GM13976 (cell line): ENCODE measurements at places on chromosomes 11 and 22.

GRCh38 chr11:61587951-61588727 lies 7.3 kb upstream of the SYT7 start:
- peak; percentile 68 for DNase-seq

GRCh38 chr11:85307366-85307765 lies 319.8 kb downstream of the DLG2 start:
- no peak for DNase-seq

DNA sequence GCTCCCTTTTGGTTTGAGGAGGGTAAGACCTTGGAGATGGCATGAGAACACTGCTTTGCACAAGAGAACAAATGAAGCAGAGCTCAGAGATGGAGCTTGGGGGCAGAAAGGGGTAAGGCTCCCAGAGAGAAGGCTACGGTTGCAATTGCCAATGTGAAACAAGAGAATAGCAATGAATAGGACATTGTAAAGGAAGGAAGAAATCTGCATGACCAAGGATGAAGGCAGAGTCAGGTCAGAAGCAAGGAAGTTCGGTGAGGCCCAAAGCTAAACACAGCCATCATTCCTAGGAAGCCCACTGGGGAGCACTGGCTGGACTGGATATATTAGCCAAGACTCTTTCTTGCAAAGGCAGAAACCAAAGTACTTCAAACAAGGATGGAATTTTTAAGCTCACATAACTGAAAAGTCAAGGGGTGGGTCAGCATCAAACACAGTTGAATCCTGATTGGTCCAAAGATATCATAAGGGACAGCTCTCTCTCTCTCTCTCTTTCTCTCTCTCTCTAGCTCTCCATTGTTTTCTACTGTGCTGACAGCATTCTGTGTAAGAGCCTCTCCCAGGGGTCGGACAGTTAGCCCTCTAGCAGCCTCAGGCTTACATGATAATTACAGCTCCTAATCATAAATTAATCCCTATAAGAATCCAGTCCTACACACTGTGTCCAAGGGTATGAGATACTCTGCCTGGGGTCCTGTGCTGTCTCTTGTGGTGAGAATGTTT lies 484.3 kb downstream of the SOX6 start:
- DNase-seq = no peak

DNA sequence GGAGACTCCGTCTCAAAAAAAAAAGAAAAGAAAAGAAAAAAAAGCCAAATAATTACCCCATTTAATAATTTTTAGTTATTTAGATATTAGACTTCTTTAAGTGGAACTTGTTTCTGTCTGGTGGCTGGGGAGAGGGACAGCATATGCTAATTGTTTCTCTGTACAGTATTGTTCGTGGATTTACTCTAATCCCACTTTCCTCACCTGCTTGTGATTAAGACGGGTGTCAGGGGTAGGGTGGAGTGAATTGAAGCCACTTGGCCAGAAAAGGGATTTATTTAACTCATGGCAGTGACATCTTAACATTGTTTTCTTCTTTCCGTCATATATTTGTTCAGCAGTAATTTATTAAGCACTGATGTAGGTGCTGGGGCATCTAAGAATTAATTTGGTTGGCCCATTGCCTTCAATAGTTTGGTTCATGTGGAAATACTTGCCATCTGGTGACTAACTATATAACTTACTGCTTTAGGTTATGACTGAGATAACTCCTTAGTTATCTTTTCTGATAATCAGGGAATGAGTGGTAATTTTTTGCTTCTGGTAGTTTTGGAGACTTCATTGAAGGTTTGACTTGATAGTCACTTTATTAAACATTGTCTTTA lies 4.6 kb downstream of the TNRC6B start:
- DNase-seq = no peak

- no peak for DNase-seq
Observed at GRCh38 chr11:107157809-107158187, 139.5 kb upstream of the GUCY1A2 start.

DNA sequence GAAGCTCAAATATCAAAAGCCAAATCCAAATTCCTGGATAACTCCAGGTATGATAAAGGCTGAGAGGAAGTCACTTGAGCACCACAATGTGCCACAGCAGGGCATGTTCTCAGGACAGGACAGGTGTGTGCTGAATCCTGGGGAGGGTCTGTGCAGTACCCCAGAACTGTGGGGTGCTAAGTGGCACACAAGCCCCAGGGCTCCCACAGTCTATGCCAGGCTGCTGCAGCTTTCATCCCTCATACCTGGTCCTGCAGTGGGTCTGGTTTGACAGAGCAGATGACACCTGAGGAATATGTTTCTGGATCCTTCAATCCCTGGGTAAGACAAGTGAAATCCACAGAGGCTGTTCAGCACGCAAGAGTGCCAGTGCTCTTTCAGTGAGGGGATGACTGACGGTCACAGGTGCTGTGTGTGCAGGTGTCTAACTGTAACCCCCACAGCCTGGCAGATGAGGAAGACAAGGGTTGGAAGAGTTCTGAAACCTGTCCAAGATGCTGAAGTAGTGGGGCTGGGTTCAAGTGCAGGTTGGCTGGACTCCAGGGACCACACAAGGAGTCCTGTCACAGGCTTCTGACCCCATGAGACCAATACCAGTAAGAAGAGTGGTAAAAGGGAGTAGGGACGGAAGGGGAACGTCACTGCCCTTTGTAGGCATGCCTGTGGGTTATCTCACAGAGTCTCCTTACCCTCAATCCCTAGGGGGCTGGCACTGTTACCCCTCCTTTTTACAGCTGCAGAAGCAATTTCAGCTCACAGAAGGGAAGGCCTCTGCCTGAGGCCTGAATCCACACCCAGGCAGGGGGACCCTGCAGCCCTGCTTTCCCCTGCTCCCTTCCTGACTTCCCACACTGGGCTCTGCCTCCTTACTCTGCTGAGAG lies 14.1 kb downstream of the SERPIND1 start:
- DNase-seq = no peak

DNA sequence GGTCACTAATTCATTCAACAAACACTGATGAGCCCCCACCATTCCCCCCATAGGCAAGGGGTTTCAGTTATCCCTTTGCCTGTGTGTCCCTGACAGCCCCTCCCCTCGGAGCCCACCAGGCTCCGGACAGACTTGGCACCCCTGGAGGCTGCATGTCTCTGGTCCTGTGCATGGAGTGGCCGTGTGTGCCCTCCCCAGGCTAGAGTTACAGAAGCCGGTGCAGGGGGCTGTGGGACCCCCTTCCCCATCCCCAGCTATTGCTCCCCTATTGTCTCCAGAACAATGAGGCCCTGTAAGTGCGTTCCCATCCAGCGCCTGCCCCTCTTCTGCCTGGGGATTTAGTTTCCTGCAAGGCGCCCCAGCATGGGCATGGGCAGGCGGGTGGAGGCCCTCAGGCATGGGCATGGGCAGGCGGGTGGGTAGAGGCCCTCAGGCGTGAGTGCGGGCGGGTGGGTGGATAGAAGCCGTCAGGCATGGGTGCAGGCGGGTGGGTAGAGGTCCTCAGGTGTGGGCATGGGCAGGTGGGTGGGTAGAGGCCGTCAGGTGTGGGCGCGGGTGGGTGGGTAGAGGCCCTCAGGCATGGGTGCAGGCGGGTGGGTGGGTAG lies 1.5 kb downstream of the MUC2 start:
- no peak for DNase-seq

- DNase-seq = no peak
Observed at GRCh38 chr11:907668-908067, 2.9 kb downstream of the CHID1 start.

DNA sequence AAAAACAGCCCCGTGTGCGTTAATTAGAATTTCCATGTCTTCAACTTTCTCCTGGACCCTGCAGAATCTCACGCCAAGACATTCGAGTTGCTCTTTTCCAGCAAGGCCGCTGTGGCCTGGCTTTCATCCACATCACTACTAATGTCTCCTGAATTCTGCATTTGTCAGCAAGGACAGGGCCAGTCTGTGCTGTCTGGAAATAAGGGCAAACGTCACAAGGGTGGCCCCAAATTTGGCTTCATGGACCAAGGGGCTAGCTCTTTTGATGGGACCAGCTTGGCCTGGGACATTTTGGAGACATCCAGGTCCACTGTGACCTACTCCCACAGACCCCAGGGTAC lies 33.4 kb downstream of the KCNQ1OT1 start:
- no peak for DNase-seq

GRCh38 chr22:42716649-42717127 lies 4.0 kb downstream of the A4GALT start:
- peak; percentile 58 for DNase-seq

- peak; percentile 43 for DNase-seq
Observed at GRCh38 chr11:116895048-116895757, 57.8 kb upstream of the APOA1 start.

- no peak for DNase-seq
Observed at GRCh38 chr11:44955015-44955738, 4.5 kb upstream of the TP53I11 start.

GRCh38 chr11:40188848-40189247 lies 1270.6 kb downstream of the LRRC4C start:
- DNase-seq = no peak

DNA sequence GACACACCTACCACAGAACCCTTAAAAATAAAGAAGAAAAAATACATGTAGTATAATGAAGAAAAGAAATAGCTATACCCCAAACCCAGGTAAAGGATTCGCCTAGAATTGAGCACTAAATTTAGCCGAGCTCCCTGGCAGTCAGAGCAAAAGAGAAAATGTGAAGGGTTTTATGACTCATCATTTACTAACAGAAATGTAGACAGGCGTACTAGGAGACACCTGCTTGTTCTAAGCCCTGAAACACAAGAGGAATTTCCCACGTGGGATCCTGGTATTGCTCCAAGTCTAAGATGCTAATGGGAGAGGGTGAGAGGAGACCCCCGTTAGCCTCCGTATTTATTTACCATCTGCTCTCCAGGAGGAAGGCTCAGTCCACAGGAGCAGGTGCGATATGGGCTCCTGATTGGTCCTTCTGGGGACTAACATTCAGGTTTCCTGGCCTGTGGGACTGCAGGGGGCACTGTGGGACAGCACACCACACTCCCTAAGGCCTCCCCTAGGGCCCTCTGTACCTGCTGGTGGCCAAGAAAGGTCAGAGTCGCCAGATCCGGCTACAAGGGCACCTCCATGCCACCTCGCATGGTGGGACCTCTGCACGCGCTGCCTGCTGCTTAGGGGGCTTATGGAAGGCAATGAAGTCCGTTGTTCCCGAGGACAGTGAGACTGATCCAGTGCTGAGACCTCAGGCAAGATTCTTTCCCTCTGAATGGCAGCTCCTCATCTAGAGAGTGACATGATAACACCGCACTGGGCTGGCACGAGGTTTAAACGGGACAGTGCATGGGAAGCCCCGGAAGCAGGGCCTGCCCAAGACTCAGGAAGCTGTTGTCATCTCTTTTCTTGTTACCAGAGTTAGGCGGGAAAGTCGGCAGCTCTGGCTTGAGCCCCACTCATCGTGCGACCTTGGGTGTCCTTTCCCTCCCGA lies 25.8 kb downstream of the KCNC1 start:
- DNase-seq = peak; percentile 79

DNA sequence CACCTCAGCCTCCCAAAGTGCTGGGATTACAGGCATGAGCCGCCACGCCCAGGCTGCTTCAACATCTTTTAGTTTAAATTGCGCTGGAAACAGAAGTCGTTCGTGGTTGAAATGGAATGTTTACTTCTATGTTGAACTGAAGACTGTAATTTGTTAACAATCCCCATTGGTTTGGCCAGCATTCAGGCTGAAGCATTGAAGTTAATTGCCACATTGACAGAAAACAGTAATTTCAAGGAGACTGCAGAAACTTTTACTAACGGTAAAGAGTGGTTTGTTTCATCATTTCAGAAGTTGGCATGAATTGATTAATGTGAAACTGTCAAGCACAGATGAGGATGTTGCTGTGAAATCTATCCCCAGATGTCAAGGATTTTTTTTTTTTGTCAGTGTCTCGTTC lies 14.2 kb downstream of the AP5B1 start:
- no peak for DNase-seq

DNA sequence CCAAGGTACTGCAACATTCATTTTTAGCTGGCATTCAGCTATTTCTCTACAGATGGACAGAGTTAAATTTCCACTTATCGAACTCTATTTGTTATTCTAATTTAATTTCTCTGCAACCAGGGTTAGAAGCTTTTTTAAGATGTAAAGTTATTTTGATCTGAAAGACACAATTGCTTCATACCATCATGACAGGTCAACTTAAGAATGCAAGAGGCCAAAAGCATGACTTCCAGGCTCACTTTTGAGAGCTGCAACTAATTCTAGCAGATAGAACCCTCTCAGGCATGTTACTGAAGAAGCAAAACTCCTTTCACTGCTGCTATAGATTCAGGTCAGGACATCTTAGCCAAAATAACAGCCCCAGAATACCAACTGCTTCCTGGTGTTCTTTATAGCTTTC lies 86.5 kb upstream of the GALNT18 start:
- no peak for DNase-seq

GRCh38 chr22:38429499-38430068 lies 25.4 kb downstream of the KCNJ4 start:
- DNase-seq = no peak

DNA sequence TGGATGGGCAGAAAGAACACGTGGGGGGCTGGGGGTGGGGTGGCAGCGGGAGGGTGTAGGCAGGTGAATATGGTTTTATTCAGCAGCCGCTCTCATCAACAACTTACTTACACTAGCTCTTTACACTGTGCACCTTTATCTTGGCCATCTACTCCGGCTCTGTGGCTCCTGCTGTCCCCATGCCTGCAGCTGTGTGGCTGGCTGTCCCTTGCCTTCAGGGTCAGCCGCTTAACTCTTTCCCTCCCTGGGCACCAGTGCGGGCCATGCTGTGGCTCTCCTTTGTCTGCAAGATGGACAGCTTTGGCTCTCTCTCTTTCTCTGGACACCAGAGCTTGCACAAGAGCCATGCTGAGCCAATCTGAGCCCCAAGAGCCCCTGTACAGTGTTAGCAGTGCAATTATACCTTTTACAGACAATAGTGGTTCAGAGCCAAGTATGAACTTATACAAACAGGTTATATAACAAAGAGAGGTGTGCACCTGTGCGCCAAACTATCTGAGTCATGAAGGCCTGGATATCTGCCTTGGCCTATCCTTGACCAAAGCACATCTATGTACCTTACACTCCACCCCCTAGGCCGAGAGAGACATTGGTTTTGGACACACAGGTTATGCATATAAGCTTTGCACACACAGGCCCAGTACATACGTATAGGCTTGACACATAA lies 94.3 kb upstream of the CTSC start:
- no peak for DNase-seq

- no peak for DNase-seq
Observed at GRCh38 chr11:70493089-70493474, 94.8 kb downstream of the CTTN start.

DNA sequence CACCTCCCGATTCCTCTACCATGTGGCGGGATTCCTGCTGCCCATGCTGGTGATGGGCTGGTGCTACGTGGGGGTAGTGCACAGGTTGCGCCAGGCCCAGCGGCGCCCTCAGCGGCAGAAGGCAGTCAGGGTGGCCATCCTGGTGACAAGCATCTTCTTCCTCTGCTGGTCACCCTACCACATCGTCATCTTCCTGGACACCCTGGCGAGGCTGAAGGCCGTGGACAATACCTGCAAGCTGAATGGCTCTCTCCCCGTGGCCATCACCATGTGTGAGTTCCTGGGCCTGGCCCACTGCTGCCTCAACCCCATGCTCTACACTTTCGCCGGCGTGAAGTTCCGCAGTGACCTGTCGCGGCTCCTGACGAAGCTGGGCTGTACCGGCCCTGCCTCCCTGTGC lies 10.5 kb downstream of the CXCR5 start:
- DNase-seq = no peak

GRCh38 chr11:134100171-134100570 lies 31.3 kb downstream of the JAM3 start:
- DNase-seq = no peak

GRCh38 chr22:24335496-24335895 lies 64.9 kb downstream of the SPECC1L start:
- DNase-seq = no peak

GRCh38 chr11:7525424-7525823 lies 11.6 kb downstream of the PPFIBP2 start:
- no peak for DNase-seq
